Endodermal cell (in vitro differentiated cells): ENCODE measurements at places on chromosomes 1 and 21. TPM values are rescaled to one million over a fixed set of nuclear protein-coding genes. Genes with fewer than 3 reads are reported as not detected.
A peak's percentile ranks its signal among the peaks of the same experiment; 100 is the strongest.

- no peaks in the 10 kb centered on the region for H3K27me3 ChIP-seq
- DNase-seq = no peak
- no peak overlapping the region for H3K27ac ChIP-seq
- H3K36me3 ChIP-seq = no peaks in the 10 kb centered on the region
Observed at GRCh38 chr1:82813386-82813785, 1012.7 kb downstream of the ADGRL2 start.

The FCRLB gene
- 0.16 and 0.22 TPM in 2 replicates for total RNA-seq

The TNN gene
- total RNA-seq = 0.09 to 0.21 TPM (median 0.14 TPM) in 3 replicates

DNA sequence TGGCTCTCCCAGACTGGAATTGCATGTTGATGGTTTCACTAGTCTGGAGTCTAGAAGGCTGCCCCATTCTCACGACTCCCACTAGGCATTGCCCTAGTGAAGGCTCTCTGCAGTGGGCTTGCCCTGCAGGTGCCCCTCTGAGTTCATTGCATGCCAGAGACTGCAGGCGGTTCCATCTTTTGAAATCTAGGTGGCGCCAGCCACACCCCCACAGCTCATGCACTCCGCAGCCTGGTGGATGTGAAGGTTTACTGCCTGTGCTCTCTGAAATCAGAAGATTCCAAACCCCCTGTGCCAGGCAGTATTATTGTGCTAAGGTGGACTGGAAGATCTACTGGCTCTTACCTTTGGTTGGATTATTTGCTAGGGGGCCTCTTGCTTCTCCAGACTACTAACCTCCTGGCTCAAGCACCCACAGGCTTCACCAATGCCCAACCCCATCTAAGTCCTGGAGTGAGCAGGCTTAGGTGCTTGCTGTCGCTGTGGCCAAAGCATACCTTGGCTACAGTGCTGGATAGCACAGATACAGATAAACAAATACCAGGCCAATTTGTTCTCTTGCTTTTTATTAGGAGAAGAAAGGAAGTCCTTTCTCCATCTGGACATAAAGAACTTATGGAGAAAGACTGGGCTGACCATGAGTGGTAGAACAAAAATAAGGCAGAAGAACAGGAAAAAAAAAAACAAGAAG lies 83.5 kb upstream of the SIM2 start:
- no peaks in the 10 kb centered on the region for H3K36me3 ChIP-seq
- H3K4me3 ChIP-seq = no peak overlapping the region

GRCh38 chr1:36772647-36773495 lies 261.4 kb downstream of the GRIK3 start:
- no peaks in the 10 kb centered on the region for H3K36me3 ChIP-seq
- H3K4me1 ChIP-seq = peaks cover 37% of the 10 kb centered on the region
- no peak overlapping the region for H3K27ac ChIP-seq
- no peak overlapping the region for H3K4me3 ChIP-seq

DNA sequence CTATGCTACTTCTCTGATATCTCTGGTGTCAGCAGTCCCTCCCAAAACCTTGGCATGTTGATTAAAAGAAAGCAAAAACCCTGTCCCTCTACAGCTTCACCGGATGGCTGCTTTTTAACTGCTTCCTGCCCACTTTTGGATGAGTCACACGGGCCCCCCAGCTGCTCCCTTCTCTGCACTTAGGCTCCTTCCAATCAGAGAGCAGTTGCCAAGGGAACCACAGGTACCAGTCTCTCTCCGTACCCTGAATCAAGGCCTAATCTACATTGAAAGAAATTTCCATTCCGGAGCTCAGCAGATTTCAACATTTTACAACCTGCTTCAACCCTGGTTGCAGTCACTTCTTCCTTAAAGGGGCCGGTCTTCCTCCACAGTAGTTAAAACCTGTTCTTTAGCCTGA lies 70.6 kb upstream of the GJB5 start:
- H3K27ac ChIP-seq = no peak overlapping the region
- no peaks in the 10 kb centered on the region for H3K27me3 ChIP-seq
- no peak overlapping the region for H3K4me3 ChIP-seq
- no peaks in the 10 kb centered on the region for H3K36me3 ChIP-seq
- H3K4me1 ChIP-seq = no peaks in the 10 kb centered on the region
- peak; percentile 84 for DNase-seq

DNA sequence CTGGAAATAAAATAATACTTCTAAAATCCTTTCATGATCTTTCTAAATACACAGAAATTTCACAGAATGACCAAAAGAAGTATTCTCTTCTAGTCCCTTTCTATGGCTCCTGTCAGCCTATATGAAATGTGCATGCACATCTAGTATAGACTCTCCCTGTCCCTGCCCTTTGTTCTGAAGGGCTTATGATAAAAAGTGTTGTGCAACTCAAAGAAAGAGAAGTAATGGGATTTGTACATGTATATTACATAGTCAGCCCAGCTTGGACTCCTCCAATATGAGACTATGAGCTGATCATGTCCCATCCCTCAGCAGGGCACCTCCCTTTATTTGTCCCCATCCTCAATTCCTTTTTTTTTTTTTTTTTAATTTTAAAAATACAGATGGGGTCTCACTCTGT lies 42.1 kb upstream of the LAX1 start:
- H3K27ac ChIP-seq = no peak overlapping the region
- H3K4me3 ChIP-seq = no peak overlapping the region
- H3K36me3 ChIP-seq = peaks cover 68% of the 10 kb centered on the region
- H3K4me1 ChIP-seq = no peaks in the 10 kb centered on the region
- H3K27me3 ChIP-seq = no peaks in the 10 kb centered on the region

The ALPL gene
- total RNA-seq = 98.7 and 117 TPM in 2 replicates

- DNase-seq = peak; percentile 92
- peaks cover 3% of the 10 kb centered on the region for H3K4me1 ChIP-seq
- peak within 1 kb of the TSS; percentile 89 for H3K4me3 ChIP-seq
- peak within 1 kb of the TSS; percentile 69 for H3K27ac ChIP-seq
Observed at GRCh38 chr1:224434691-224435317, at the start of gene WDR26. WDR26 (minus strand) TSS chr1:224434797.

DNA sequence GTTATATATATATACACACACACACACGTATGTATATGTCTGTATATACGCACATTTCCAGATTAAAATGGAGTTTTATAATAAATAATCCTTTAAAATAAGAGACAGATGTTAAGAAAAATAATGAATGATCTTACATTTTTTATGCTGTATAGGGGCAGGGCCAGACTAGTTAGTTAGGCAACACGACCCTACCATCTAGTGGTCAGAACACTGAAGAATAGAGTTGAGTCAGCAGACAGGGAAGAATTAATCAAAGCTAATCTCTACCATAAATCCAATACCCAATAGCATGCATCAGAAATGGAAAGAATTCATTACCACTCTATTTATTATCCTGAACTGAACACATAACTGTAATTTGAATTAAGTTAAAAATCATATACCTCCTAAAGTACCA lies 156.7 kb downstream of the BRINP3 start:
- H3K4me3 ChIP-seq = no peak overlapping the region
- DNase-seq = peak; percentile 51
- H3K27ac ChIP-seq = no peak overlapping the region
- H3K27me3 ChIP-seq = no peaks in the 10 kb centered on the region

The TMEM167B gene
- total RNA-seq = 14.6 TPM in 2 replicates

- peaks cover 46% of the 10 kb centered on the region for H3K36me3 ChIP-seq
- no peaks in the 10 kb centered on the region for H3K4me1 ChIP-seq
- no peak for DNase-seq
- H3K27me3 ChIP-seq = no peaks in the 10 kb centered on the region
- H3K4me3 ChIP-seq = no peak overlapping the region
- no peak overlapping the region for H3K27ac ChIP-seq
Observed at GRCh38 chr1:112589766-112590165, 29.2 kb downstream of the ST7L start.

The DDAH1 gene
- total RNA-seq = 22.8 and 25.3 TPM in 2 replicates

DNA sequence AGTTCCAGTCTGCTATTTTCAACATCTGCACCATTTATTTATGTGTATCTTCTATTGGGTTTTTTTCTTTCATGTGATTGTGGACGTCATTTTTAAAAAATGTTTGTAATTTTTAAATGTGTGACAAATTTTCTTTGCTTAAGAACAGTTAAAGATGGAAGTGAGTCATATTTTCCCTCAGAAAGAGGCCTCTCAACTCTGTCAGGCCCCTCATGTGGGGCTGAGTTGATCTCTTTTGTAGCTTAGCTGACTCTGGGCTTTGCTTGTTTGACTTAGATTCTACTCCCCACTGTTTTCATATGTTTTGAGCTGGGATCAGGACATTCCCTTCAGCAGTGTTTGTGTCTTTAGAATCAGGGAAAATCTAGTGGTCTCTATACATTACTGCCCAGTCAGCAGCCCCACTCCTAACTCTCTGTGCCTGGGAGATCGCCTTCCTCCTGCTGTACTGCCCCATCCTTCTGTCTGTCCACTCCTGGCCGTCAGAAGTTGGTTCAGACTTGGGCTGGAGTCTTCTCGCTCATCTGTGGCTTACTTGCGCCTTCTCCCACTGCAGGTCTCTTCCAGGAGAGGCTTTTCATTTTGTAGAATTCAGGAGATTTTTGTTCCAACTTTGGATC lies 137.4 kb downstream of the DYRK1A start:
- no peaks in the 10 kb centered on the region for H3K4me1 ChIP-seq
- no peak overlapping the region for H3K27ac ChIP-seq
- no peaks in the 10 kb centered on the region for H3K27me3 ChIP-seq
- DNase-seq = no peak
- H3K4me3 ChIP-seq = no peak overlapping the region

DNA sequence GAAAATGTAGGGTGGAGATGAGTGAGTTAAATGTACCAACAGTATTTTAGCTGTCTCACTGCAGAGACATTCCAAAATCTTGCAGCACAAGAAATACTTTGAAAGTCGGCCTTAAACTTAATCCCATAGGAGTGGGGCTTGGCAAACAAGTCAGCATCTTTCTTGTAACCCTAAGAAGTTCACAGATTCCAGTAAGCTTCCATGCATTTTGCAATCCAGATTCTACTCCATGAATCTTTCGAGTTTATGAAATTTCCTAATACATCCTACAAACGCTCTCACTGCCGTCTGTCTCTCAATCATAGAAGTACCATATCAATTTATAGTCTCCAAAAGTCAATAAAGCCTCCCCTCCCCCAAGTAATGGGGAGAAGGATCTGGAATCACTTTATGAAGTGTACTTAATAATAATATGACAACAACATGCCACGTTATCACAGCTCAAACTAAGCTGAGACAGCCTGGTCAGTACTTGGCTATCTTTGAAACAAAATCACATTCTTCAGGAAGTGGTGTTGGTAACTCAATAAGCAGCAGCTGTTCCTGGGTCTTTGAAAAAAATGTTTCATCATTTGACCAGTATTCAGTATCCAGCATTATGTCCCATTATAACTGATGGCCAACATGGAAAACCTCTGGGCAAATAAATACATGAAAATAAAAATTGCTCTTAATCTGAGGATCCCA lies 317.4 kb upstream of the RUNX1 start:
- no peak overlapping the region for H3K27ac ChIP-seq
- no peak overlapping the region for H3K4me3 ChIP-seq
- no peak for DNase-seq
- no peaks in the 10 kb centered on the region for H3K27me3 ChIP-seq

DNA sequence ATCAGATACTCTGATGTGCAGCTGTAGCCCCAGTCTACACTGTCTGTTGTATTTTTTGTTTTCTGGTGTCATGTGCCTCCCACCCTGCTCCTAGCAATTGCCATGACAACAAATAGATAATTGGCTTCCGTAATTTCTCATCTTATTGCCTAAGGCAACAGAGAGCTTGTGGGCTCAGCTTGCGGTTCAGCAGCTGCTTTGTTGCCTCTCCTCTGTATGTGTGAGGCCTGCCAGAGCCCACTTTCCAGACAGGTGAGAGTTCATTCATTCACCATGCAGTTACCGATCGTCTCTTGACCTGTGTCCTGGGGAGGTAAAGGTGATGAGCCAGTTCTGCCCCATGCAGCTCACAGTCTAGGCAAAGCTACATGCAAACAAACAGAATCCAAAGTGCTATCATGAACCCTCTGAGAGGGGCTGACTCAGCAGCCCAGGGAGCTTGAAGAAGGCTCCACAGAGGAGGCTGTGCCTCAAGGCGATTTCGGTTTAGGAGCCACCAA lies 11.9 kb downstream of the LGALS8 start:
- H3K27me3 ChIP-seq = no peaks in the 10 kb centered on the region
- H3K27ac ChIP-seq = peak overlapping the region; percentile 75
- no peaks in the 10 kb centered on the region for H3K4me1 ChIP-seq

The OR4F29 gene
- total RNA-seq = not detected in 2 replicates

DNA sequence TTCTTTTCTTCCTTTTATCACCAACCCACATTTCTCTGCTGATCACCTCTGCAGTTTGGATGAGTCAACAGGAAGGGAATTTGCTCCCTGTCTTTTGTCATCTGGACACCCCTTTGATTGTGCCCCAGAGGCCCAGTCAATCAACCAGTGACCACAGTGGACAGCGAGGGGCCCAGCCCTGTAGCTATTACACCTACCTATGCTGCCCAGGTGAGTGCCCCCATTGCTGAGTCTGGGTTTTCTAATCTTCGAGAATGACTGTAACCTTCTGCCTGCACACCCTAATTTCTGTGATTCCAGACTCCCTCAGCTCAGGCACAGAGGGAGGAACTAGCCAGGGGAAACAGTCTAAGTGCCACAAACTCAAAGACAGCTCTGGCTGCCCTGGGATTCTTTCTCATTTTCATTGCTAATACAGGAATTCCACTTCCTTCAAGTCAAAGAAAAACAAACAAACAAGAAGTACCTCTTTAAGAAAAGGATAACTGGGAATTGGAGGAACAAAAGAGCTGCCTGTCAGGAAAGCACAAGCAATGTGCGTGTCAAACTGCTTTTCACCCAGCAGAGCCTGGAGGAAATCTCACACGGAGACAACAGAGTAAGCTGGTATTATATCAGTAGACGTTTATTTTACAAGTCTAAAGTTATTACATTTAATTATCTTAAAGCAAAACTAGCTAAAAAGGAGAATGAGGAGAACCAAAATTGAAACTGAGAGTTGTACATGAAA lies 311.1 kb downstream of the AJAP1 start:
- no peaks in the 10 kb centered on the region for H3K36me3 ChIP-seq
- peak; percentile 55 for DNase-seq
- H3K27ac ChIP-seq = no peak overlapping the region
- H3K4me3 ChIP-seq = no peak overlapping the region

The OR10J1 gene
- total RNA-seq = not detected in 3 replicates

- no peaks in the 10 kb centered on the region for H3K36me3 ChIP-seq
- H3K4me1 ChIP-seq = no peaks in the 10 kb centered on the region
- no peak for DNase-seq
Observed at GRCh38 chr1:178552856-178553255, 39.9 kb downstream of the TEX35 start.

The ATP6V1G3 gene
- total RNA-seq = 0.62 to 1.9 TPM (median 1.3 TPM) in 3 replicates

GRCh38 chr1:21933397-21934248 lies 3.5 kb downstream of the HSPG2 start:
- H3K36me3 ChIP-seq = peaks cover 49% of the 10 kb centered on the region
- peak overlapping the region; percentile 85 for H3K4me3 ChIP-seq
- DNase-seq = peak; percentile 85
- no peaks in the 10 kb centered on the region for H3K27me3 ChIP-seq
- peaks cover 18% of the 10 kb centered on the region for H3K4me1 ChIP-seq
